ENCODE measurements at places on chromosomes 3 and 15.

GRCh38 chr3:25229586-25229985 lies 198.5 kb upstream of the RARB start:
- no peak for DNase-seq

GRCh38 chr15:53829923-53830459 lies 70.5 kb upstream of the WDR72 start:
- no peak for DNase-seq

- peak; percentile 30 for DNase-seq
These were observed 39.8 kb downstream of the TSC22D2 start for GRCh38 chr3:150447631-150448465.

DNA sequence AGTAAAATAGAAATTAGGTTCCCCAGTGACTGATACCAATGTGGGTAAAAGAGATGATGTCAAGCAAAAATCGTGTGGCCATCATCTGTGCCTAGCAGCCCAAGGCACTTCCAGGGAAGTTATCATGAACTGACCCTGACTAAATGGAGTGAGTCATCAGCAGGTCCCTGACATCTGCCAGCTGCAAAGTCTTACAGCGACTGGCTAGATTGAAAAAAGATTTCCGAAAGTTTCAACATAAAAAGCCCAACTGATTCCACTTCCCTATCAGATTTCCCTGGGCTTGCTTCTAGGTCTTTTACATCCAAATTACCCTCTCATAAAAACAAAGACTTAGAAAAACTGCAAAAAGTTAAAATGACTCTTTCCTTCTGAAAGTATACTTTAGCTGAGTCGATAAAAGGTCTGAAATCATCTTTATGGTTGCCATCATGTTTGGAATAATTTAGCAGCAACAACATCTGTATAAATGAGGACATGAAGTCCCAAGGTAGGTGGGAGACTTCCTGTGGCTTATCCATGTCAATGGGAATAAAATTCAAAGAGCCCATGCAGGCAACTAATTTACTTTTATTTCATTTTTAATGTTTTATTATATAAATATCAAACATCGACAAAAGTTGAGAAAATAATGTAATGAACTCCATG lies 342.8 kb downstream of the ERC2 start:
- peak; percentile 29 for DNase-seq

GRCh38 chr3:54577313-54577712 lies 350.5 kb downstream of the LRTM1 start:
- DNase-seq = no peak

DNA sequence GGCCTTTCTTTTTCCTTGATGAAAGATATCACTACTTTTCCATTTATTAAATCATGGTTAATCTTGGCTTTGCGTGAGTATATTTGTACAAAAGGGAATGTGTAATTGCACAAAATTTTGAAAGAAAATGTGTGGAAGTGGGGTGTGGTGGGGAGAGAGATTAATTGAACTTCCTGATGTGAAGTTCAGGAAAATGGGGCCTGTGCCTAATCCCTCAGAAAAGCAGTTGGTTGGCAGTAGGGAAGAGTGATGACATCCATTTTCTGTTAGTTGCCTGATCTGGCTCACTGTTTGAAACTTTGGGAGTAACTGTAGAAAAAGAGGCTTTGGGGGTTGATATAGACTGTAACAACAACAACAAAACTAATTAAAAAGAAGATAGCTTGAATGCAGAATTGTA lies 10.8 kb upstream of the IL20RB start:
- DNase-seq = no peak

DNA sequence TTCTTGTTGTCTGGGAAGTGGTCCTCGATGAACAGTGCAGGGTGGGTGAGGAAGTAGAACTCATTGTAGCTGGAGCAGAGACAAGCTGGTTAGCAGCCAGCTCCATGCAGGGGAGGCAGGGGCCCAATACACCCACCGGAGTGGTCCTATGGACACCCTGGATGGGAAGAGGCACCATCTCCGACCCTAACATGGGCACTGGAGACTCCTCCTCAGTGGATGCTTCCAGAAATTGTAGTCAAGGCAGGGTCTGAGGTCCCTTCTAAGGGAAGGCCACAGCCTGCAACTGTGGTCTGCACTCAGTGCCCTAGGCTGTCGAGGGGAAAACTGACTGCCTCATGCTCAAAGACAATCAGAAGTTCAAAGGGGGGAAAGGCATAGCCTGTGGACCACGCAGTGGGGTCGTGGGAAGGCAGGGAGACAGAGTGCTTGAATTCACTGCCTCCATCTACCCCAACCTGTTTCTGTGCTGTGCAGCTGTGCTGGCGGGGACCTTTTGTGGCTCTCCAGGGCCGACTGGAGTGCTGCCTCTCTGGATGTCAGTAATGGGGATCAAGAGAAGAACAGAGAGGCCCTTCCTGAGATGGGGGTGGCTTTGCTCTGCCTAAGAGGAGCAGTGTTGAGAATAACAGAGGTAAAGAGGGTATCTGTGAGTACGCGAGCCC lies 41.9 kb downstream of the KY start:
- DNase-seq = no peak

DNA sequence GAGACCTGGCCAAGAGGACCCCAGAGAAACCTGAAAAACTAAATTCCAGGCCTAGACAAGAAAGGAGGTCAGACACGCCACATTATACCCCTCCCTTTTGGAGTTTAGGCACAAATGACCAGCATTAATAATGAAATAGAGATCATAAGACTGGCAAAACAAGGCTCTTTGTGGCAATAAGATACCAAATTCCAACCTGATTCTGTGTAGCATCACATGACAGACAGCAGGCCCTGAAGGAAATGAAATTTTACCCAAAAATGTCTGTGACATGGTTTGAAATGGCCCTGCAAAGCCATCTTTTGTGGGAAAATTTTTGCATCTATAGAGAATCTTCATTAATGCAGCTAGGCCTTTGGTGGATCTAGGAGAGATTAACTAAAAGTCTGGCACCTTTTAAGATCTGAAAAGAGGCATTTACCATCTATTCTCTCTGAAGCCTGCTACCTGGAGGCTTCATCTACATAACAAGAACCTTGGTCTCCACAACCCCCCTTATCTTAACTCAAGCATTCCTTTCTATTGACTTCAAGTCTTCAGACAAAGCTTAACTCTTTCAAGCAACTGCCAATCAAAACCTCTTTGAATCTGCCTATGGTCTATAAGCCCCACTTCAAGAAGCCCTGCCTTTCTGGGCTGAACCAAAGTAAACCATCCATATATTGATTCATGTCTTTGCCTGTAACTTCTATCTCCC lies 8.0 kb downstream of the FAM174B start:
- DNase-seq = no peak

DNA sequence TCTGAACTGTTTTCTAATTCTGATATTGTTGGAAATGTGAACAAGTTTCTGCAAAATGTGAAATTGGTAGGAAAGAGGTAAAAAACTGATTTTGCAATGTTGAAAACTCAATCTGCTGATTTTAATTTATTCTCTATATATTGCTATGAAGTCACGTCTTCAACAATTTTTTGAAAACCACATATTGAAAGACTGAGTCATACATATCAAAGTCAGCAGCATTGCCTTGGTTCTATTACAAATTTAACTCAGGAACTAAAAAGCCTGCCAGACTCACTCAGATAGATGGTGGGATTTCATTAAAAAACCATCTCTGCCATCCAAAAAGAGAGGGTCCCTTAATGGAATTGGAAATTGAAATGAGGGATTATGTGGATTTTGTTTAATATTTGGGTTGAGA lies 351.4 kb downstream of the CNTN3 start:
- no peak for DNase-seq

DNA sequence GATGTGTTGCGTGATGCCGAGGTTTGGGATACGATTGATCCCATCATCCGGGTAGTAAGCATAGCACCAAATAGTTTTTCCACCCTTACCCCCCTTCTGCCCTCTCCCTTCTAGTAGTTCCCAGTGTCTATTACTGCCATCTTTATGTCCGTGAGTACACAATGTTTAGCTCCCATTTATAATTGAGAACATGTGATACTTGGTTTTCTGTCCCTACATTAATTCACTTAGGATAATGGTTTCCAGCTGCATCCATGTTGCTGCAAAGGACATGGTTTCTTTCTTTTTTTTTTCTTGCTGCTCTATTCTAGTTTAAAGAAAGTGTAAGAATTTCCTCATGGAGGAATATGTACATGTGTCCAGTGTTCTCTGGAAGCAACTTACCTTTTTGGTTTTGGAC lies 51.8 kb downstream of the NSUN3 start:
- no peak for DNase-seq

GRCh38 chr3:6444888-6445658 lies 415.8 kb upstream of the GRM7 start:
- peak; percentile 93 for DNase-seq

DNA sequence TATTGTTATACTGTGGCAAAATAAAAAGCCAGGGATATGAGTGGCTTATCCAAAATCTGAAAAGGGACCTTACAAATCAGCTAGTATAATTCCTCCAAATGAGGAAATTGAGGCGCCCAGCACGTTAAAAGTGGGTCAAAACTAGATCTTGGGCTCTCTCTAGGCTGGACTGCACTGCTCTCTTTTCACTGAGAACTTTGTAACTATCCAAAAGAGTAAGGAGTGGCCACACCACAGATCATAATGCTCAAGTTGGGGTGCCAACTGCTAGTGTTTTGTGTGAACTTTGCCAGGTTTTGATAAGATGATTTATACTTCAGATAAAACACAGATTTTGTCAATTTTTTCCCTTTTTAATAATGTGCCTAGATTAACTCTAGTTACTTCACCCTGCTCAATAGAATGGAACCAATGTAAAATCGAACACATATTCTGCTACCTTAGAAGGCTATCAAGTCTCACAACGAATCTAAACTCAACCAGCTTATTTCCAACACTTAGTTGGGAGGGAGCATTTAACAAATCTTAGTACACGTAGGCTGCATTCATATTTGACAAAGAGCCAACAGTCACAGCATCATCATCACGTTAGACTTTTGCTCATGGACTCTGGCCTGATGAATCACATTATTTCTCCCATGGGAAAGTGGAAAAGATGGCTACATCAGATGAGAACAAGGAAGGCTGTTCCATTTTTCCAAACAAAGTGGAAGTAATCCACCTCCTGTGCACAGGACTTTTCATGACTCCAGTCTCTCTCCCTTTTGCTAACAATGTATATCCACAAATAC lies 64.4 kb downstream of the ABI3BP start:
- DNase-seq = no peak

DNA sequence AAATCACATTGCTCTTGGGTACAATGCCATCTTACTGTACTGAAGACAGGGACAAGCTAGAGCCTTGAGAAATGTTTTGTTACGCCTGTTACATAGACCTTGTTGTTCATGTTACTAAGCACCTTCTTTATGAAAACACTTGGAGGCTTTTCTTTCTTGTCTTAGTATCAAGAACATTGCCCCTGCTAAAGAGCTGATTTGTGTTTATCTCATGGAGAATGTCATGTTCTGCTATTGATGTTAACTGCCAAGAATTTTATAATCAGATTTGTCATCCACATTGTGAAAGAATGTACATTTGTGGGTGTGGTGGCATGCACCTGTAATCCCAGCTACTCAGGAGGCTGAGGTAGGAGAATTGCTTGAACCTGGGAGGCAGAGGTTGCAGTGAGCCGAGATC lies 431.3 kb upstream of the MDFIC2 start:
- no peak for DNase-seq

GRCh38 chr3:12662593-12663400 lies 1.1 kb downstream of the RAF1 start:
- peak; percentile 68 for DNase-seq

DNA sequence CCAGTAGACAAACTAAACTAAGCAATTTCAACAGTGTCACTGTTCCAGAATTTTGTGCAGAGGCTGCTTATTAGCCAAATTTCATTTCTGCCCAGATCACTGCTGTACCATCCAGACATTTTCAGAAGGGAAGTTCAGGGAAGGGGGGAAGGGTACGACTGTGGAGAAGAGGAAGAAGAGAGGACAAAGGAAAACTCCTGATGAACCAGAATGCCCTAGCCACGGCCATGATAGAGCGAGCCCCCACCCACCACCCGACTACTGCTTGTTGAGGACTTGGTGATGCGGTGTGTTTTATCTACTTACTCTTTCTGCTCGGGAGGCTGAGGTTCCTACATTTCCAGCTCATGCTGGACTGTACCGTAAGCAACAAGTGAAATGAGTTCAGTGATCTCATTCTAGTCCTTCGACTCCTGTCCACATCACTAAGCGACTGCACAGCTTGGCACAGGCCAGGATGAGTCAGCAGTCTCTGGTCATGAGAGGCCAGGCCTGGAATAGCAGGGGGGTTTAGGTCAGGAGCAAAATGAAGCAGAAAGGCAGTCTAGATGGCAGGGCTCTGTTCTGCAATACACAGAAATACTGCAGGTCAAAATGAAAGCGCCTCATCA lies 330.8 kb downstream of the TIGIT start:
- DNase-seq = peak; percentile 90

DNA sequence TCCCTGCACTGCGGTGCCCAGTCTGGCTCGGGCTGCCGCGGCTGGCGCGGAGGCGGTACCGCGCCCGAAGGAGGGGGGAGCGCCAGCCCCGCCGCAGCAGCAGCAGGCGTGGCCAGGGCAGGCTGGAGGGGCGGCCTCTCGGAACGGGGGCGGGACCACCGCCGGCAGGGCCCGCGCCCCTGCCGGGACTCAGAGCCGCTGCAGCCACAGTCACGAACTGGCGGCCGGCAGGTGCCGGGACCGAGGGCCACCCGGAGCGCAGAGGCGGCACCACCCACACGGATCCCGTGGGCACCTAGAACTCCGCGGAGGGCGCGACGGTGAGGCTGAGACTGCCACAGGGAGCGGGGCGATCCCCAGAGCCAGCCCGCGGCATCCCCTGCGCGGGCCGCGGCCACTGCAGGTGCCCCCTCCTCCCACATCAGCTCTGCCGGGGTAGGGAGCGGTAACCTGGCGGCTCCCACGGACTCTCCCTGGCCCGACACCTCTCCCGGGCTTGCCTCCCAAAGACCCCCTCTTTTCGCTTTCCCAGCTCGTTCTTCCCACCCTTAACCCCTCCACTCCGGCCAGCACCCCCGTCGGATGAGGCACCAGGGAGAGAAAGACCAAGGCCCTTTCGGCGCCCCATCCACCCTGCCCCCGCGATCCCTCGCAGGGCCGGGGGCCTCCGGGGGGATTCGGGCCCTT lies at the start of gene VWA5B2:
Gene VWA5B2 (plus strand): TSS at position 192 of the 687 bp plus-strand sequence. CDS start 944 bp downstream, outside the sequence.
- peak; percentile 49 for DNase-seq

GRCh38 chr3:17901893-17902292 lies 159.5 kb upstream of the TBC1D5 start:
- DNase-seq = no peak

GRCh38 chr3:44981751-44982150 lies 5.7 kb downstream of the EXOSC7 start:
- peak; percentile 17 for DNase-seq

- no peak for DNase-seq
These were observed 804.2 kb upstream of the NECTIN3 start for GRCh38 chr3:110267304-110267845.
